SIG-M5 (cell line): ENCODE measurements at places on chromosomes 12 and 14.

DNA sequence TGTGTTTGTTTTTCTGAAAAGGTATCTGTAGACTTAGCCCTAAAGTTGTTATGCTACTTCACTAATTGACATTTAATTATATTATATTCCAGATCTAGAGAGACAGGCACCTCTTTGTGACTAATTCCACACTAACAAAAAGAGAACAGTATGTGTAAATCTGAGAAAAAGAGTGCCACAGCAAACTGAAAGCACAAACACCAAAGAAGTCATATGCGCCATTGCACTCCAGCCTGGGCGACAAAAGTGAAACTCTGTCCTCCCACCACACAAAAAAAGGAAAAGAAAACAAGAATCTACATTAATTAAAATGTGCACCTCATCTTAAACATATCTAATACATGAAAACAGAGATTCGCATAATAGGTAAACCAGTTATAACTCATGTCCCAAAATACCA lies 4.4 kb upstream of the CSRNP2 start:
- no peak for DNase-seq

DNA sequence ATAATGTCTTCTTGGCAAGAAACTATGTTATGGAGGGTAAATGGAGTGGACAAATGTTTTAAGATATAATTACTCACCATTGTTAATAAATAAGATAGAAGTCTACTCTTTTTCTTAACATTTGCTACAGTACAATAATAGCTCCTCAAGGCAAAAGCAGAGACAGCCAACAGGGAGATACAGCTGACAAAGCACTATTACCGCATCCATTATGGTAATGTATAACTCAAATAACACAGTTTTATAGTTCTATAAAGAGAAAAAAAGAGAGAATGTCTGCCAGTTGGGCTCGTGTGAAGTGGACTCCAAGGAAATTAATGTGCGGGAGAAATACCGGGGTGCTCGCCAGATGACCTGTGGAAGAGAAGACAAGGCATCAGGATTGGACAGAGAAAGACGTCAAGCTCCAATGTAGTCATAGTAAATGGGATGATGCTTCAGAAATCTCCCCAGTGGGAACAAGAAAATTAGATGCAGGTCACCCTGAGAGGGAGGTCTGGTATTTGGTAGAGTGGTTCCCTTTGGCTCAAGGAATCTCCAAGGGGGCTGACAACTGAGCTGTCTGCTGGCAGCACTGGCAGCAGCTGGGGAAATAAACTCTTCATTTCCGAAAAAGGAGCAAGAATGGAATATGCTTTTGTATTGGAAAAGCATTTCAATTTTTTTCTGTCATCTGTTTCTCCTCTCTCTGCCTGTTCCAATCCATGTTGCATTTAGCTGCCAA lies 343.9 kb downstream of the LRFN5 start:
- no peak for DNase-seq

GRCh38 chr14:21668377-21668776 lies 5.2 kb downstream of the OR4E1 start:
- no peak for DNase-seq

GRCh38 chr14:25570483-25570882 lies 520.5 kb upstream of the STXBP6 start:
- DNase-seq, result no peak

- no peak for DNase-seq
Measured at GRCh38 chr12:64525461-64526160, 73.7 kb downstream of the TBK1 start.

DNA sequence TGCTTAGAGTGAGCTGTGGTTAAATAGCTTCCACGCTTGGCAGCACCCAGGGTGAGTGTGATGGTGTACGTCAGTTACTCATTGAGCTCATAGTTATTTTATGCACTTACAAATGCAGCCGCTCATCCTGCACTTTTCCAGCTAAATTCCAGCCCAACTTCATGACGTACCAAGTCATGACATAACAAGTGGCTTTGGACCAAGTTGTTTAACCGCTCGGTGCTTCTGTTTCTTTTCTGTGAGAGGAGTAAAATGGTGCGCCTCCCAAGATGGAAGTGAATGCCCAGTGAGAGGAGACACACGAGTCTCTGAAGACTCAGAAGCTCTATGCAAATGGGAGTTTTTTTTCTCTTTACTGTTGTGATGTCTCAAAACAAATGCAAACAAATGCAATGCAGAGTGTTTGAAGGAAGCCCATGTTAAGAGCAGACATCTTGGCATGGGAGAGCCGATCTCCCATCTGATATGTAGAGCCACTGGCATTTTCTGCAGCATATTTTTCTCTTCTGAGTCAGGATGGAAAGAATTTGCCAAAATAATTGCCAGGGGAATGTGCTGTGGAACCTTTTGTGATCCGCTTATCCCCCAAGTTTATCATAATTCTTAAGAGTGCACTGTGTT lies 72.2 kb downstream of the FBXW8 start:
- no peak for DNase-seq

DNA sequence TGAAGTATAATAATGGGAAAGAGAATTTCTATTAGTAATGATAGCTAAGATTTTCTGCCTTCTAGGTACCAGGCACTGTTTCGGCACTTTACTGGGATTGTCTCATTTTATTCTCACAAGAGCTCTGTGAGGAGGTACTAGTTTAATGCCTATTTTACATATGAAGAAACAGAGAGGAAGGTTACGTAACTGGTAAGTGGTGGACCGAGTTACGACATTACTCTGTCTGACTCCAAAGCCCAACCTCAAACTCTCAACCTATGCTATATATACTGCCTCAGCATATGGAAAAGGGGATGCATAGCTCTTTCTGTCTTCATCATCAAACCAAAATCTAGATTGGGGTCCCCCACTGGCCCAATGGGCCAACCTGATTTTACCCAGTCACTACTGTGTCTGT lies 133.5 kb downstream of the KTN1 start:
- DNase-seq, result peak; percentile 49

DNA sequence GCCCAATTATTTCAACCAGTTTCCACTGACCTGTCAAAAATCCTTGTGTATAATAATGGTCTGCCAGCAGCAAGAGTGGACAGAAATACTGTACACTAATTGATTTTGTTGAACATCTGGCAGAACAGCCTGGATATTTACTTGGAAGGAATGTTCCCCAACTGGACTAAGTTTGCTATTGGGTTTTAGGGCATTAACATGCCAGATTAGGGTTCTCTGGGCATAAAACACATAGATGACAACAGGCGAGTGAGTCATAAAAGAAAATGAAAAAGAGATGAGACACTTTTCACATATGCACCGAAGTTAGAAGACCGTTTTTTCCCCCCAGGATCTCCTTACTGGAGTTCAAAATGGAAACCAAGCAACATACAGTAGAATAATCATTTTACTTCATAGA lies 236.3 kb upstream of the NAV3 start:
- no peak for DNase-seq

DNA sequence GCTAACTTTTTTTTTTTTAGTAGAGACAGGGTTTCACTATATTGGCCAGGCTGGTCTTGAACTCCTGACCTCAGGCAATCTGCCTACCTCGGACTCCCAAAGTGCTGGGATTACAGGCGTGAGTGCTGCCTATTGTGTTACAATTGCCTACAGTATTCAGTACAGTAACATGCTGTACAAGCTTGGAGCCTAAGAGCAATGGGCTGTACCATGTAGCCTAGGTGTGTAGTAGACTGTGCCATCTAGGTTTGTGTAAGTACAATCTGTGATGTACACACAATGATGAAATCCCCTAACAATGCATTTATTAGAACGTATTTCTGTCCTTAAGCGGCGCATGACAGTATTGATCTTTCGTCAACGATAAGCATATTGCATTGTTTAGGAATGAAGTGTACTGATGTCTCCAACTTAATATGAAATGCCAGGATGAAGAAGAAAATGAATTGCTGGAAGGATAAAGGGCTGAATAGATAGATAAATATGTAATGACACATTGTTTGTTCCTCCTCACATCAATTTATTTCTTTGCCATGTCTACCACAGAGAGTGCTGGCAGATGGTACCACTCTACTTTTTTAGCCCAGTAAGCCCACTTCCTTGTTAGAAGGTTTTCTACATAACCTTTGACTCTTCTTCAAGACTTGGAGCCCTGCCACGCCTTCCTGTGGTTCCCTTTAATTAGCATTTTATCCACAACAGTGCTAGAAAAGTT lies 467.5 kb downstream of the VRK1 start:
- no peak for DNase-seq

DNA sequence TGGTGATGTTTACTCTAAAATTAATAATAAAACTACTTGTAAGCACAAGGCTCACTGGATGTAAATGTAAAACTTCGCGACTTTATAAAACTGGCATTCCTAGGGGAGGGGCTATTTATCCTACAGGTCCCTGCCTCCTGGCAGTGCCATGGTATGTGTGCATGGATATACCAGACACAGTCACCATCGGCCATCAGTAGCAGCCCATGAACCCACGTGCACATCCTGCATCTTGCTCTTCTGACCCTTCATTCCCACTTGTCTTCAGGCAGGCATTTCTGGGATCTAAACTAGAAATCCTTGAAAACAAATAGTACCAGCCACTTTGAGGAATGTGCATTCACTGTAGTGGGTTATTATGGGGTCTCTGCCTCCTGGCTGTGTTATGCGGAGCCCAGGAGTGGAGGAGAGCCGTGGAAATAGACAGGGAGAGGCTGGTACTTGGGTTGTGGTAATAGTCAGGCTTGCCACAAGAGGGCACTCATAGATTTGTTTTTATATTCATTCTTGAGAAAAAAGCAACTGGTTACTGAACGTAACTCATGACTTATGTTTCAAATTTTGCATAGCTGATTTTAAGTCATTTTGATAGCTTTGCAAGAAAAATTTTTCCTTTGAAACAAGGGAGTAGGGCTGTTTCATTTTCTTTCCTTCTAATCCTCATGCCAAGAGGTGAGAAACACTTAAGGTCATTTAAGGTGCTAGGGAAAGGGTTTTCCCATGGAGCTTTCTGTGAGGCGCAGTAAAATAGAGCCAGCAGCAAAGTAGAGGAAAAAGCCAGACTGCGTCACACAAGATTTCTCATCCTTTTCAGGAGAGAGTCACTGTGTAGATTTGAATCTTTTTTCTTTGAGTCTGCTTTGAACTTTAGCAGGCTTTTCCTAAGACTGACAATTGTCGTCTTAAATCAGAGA lies 17.4 kb upstream of the GALNT16 start:
- peak; percentile 3 for DNase-seq

DNA sequence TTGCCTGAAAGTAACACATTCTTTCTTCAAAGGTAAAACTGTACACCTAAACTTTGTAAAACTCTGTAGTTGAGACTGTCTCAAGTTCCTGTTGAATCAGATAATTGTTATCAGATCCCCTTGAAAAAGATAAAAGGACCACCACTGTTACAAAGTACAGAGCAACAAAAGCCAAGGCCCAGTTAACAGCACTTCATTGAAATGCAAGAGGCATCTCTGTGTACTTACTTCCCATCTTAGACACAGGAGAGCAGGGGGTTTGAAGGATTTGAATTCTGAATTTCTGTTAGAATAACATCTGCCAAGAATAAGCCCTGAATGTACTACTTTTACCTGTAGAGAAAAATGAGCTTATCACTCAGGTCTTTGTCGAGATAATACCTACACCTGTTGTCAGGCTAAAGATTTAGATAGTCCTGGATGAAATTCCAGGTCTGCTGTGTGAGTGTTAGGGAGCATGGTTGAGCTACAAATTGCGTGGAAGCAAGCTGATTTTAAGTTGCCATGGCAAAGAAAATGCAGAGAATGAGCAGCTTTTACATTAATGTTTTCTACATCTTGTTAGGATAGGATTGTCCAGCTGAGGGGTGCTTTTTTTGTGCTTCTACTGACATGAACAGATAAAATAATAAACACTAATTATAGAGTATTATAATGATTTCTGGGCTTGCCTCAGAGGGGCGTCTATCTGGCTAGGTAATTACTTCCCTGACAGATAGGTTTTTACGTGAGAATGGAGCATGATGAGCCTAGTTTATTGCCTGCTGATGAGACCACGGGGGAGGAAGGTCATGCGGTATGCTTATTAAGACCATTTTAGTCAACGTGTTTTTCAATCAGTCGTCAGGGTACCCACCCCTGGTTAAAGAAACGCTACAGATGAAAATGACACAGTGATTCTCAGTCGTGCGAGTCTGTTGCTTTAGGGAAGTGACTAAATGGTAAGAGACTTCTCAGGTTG lies 309.2 kb downstream of the PAWR start:
- no peak for DNase-seq

- DNase-seq, result no peak
Measured at GRCh38 chr14:90511795-90512328, 115.0 kb downstream of the CALM1 start.

GRCh38 chr14:68526512-68527091 lies 266.3 kb downstream of the ZFP36L1 start:
- no peak for DNase-seq

DNA sequence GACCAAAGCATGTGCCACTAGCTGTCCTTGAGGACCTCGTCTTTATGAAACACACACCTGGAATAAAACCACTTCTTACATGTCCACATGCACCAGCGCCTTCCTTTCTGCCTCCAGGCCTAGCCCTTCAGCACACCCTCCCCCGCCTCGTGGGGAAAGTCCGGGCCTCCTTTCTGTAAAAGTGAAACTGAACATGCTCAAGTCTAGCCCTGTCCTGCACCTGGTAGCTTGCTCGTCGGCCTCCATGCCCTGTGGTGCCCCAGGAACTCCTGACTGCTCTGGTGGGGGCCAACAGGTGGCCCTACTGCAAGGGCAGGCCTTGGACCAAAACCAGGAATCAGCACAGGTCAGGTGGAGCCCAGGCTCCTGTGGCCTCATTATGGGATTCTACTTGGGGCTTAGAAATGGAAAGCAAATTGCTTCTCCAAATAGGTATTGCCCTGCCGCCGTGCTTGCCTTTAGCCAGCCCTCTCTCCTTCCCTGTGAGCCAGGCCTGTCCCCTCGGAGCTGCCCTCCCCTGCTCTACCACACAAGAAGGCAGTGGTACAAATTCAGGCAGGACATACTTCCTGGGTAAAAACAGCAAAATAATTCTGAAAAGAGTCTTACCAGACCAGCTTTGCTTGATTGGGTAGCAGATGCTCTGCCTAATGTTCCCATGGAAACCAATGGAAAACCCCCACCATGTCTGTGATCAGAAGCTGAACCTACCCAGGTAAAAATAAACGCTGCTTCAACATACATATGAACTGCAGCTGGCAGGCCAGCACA lies 43.5 kb downstream of the ERH start:
- no peak for DNase-seq

DNA sequence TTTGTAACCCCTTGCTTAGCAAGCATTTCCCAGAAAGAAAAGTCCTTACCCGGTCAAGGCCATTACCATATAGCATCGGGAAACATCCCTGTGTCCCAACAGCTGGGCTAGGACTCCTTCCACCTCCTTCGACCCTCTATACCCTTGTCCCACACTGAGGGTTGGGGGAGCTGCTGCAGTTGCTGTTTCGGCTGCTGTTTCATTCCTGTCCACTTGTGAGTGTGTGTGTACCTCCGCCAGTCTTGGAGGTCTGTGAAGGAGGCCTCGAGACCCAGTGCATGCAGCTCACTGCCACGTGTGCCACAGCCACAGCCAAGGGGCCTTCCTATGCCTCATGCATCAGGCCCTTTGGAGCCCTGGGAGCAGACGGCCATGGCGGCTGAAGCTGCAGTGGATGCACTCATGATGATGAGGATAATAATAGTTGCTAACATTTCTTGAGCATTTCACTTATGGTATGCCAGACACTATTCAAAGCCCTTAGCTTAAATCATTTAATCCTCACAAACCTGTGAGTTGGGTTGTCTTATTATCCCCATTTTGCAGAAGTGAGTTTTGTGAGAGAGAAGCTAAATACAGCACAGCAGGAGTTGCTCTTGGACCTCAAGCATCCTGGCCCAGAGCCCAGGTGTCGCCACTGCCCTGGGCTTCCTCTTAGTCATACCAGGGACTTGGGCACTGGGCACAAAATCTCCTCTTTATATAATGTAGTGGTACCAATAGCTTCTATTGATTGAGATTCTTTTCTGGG lies 156.5 kb downstream of the PRKCH start:
- no peak for DNase-seq
